ENCODE measurements at places on chromosomes 6 and 20.

DNA sequence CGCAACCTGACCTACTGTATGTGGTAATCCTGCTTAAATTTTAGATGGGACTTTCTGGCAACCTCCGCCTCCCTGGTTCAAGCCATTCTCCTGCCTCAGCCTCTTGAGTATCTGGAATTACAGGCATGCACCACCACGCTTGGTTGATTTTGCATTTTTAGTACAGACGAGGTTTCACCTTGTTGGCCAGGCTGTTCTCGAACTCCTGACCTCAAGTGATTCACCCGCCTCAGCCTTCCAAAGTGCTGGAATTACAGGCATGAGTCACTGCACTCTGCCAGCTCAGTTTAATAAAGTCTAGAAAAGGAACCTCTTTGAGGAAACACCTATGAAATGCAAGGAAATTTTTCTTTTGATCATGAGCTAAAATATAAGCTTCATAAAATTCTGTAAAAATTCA, 9.0 kb upstream of the PLCB4 start:
- no peak for DNase-seq

GRCh38 chr6:90294989-90295853, 1.4 kb downstream of the BACH2 start:
- DNase-seq, result peak; percentile 58

- no peak for DNase-seq
These were observed 4.9 kb downstream of the ARID1B start for GRCh38 chr6:156781861-156782631.

GRCh38 chr6:169251822-169252504, 1.7 kb downstream of the THBS2 start:
- DNase-seq, result no peak

DNA sequence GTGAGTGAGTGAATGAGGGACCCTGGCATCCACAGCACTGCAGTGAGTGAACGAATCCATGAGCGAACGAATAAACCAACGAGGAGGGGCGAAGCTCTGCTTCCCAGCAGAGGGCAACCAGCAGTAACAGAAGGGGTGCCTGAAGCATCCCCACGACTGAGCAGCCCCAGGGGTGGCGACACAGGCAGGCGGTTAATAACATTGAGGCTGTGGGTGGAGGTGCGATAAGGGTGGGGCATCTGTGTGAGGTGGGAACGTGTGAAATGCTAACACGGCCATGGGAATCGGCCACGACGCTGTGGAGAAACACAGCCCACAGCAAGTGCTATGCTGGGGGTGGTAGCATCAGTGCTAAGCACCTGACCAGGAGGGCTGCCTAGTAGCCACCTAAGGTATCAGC, 75.9 kb downstream of the TAF4 start:
- DNase-seq, result no peak

DNA sequence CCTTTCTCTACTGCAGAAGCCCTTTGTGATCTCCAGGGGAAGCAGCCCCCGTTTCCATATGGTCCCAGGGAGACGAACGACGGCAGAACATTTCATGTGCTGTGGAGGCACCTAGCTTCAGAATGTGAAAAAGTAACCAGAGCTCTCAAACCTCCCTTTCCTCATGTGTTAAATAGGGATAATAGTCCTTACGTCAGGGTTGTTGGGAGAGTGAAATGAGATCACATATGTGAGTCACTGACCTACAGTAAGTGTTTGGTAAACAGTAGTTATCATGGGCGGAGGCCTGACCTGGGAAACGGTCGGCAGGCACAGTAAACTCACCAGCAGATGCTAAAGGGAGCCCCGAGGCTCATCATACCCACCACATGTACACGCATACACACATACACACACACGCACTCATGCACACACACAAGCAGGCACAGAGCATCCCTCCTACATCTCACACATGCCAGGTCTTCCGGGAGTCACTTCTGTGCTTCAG, 89.7 kb downstream of the LY86 start:
- peak; percentile 40 for DNase-seq

DNA sequence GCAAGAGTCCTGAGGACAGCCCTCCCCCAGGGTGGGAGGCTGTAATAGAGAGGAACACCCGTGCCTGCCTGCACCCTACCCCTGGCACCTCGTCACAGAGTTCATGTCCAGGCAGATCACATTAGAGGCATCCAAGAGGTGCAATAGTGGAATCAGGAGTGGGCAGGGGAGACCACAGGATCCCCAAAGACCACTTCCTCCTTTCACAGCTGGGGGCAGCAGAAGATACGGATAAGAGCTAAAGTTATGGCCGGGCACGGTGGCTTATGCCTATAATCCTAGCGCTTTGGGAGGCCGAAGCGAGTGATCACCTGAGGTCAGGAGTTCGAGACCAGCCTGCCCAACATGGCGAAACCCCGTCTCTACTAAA, 1.5 kb upstream of the CAPN11 start:
- no peak for DNase-seq

GRCh38 chr6:3379482-3380060, 77.3 kb downstream of the SLC22A23 start:
- DNase-seq, result no peak

GRCh38 chr6:166005401-166005943, 162.2 kb downstream of the TBXT start:
- peak; percentile 32 for DNase-seq

GRCh38 chr6:137492289-137493217, 1.6 kb downstream of the OLIG3 start:
- no peak for DNase-seq

GRCh38 chr6:155351273-155352129, 37.2 kb upstream of the TFB1M start:
- no peak for DNase-seq

- DNase-seq, result no peak
These were observed 56.1 kb downstream of the SERAC1 start for GRCh38 chr6:158111987-158112386.

DNA sequence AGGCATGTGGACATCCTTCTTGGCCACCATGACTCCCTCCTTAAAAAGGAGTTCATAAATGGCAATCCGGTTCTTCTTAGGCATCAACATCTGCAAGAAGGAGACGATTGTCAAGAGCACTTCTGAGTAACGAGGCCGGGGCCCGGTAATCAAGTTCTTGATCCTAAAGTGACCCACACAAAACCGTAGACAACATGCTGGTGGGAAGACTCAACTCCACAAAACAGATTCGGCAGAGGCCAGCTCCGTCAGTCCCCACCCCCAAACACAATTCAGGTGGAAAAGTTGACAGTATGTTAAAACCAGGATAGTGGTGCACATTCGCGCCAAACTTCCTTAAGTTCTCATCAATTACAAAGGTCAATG, 754 bp downstream of the RPS10 start:
- no peak for DNase-seq

GRCh38 chr6:38801305-38801704, 86.2 kb downstream of the DNAH8 start:
- no peak for DNase-seq

DNA sequence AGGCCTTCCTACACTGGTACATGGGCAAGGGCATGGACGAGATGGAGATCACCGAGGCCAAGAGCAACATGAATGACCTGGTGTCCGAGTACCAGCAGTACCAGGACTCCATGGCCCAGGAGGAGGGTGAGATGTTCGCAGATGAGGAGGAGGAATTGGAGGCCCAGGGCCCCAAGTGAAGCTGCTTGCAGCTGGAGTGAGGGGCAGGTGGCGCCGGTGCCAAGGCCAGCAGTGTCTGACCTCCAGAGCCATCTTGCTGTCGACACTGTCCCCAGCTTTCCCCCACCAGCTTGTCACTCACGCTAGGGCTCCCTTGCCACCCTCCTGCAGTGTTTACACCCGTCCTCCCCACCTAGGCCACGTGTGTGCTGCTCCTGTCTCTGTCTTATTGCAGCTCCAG, 12.2 kb downstream of the GABRR2 start:
- no peak for DNase-seq

- no peak for DNase-seq
These were observed 32.8 kb downstream of the FAM8A1 start for GRCh38 chr6:17632934-17633333.

DNA sequence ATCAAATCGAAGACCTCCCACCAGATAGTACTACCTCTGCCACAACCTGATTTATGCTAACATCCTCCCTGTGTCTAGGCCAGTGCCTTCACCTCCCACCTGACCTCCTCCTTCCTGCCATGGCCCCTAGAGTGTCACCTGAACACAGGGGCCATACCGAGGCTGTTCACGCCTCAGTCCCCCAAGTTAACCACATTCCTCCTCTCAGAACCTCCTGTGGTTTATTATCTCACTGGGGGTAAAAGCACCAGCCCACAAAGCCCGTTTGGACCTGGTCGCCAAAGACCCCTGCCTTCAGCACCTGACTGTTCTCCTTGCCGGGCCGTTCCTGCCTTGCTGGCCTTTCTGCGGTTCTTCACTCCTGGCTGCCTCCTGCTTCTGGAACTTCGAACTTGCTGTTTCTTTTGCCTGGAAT, 13.7 kb downstream of the MAS1 start:
- DNase-seq, result no peak

GRCh38 chr6:170034294-170034693, 256.6 kb downstream of the DLL1 start:
- no peak for DNase-seq

GRCh38 chr6:83985308-83985713, 48.3 kb upstream of the MRAP2 start:
- no peak for DNase-seq

DNA sequence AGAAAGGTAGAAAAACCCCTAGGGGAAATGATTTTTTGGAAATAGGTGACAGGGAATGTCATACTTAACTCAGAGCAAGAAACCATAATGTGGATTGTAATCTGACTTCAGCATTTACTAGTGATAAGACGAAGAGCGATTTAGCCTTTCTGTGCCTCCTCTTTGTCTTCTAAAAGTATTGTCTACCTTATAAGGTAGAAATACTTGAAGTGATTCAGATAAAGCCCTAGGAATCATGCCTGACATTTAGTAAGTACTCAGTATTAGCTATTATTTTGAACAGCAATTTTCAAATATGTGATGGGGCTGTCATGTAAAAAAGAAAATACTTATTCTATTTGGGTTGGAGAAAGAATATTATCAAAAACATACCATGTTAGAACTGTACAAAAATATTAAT, 525.9 kb upstream of the EYS start:
- no peak for DNase-seq

DNA sequence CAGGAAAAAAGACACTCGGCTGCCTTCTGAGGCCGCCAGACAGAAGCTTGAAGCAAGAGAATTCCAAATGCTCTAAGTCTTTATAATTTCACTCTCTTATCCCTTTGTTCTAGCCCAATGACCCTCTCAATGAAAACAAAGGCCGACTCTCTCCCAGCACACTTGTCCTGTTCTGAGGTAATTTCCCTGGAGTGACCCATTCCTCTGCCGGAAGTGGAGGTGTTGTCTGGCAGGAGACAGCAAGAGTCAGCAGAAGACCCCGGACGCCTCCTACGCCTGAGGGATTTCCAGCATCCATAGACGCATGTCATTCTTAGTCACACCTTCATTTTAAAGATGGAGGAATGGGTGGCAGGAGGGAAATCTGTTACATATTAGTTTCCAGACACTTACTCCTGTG, 110.3 kb downstream of the SOD2 start:
- DNase-seq, result no peak

GRCh38 chr6:46772016-46772415, 21.2 kb upstream of the MEP1A start:
- DNase-seq, result no peak

DNA sequence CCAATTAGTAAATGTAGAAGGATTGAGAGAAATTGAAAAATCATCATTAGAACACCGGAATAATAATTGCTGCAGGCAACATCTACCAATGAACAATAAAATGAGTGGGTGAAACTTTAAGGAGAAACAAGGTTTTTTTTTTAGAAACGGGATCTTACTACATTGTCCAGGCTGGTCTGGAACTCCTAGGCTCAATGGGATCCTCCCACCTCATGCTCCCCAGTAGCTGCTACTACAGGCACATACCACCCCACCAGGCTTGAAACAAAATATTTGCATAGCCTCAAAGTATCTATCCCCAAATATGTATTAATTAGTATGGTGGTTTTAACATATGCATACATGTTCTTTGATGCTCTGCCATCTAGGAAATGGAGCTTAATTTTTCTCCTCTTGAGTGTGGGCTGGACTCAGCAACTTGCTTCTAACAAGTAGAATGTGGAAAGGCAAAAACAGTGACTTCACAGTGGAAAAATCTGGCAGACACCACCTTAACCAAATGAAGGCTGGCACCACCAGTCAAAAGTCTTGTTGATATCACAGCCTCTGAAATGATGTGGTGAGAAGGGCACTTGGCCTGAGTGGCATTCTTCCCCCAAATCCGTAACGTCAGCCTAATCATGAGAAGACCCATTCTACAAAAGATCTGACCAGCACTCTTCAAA, 12.1 kb downstream of the NRSN2 start:
- no peak for DNase-seq

GRCh38 chr20:18754030-18754652, 59.4 kb upstream of the SCP2D1 start:
- DNase-seq, result no peak

DNA sequence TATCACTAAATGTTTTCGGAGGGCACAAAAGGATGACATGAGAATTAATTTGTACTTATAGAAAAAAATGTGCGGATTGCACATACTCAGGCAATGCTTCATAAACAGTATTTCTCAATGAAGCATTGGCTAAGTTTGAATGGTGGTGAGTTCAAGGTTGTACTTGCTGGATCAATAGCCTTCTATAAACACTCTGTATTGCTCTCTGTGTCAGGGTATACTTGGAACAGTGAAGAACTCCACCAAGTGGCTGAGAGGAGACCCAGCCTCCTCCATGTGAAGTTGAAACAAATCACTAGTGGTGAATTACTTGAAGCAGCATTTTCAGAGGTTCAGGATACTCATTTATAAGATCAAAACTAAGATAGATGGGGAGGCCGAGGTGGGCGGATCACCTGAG, 360.6 kb downstream of the RIMS1 start:
- no peak for DNase-seq

DNA sequence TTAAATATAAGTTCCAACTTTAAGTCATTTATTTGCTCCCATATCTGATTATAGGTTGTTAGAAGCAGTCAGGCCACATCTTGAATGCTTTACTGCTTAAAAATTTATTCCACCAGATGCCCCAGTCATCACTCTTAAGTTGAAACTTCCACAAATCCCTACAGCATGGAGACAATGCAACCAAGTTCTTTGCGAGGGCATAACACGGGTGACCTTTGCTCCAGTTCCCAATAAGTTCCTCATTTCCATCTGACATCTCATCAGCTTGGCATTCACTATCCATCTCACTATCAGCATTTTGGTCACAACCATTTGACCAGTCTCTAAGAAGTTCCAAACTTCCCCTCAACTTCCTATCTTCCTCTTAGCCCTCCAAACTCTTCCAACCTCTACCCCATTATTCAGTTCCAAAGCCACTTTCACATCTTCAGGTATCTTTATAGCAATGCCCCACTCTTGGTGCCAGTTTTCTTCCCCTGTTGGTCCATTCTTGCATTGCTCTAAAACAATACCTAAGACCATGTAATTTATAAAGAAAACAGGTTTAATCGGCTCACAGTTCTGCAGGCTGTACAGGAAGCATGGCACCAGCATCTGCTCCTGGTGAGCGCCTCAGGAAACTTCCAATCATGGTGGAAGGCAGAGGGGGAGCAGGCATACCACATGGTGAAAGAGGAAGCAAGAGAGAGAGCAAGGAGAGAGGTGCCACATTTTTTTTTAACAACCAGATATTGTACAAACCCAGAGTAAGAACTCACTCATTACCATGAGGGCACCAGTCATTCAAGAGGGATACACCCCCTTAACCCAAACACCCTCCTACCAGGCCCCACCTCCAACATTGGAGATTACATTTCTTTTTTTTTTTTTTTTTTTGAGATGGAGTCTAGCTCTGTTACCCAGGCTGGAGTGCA, 15.9 kb upstream of the ITPR3 start:
- DNase-seq, result no peak

- peak; percentile 60 for DNase-seq
These were observed 12.8 kb upstream of the SLC4A11 start for GRCh38 chr20:3251806-3252205.

GRCh38 chr6:17305219-17306001, 24.2 kb downstream of the RBM24 start:
- peak; percentile 38 for DNase-seq
